ENCODE measurements at places on chromosomes 7 and 10. TPM values are rescaled to one million over a fixed set of nuclear protein-coding genes. Genes with fewer than 3 reads are reported as not detected.

The CYP2C19 gene
- 0.40 TPM for total RNA-seq

The HMX2 gene
- 0.14 TPM for total RNA-seq

The PRSS2 gene
- total RNA-seq: 66,049 TPM

DNA sequence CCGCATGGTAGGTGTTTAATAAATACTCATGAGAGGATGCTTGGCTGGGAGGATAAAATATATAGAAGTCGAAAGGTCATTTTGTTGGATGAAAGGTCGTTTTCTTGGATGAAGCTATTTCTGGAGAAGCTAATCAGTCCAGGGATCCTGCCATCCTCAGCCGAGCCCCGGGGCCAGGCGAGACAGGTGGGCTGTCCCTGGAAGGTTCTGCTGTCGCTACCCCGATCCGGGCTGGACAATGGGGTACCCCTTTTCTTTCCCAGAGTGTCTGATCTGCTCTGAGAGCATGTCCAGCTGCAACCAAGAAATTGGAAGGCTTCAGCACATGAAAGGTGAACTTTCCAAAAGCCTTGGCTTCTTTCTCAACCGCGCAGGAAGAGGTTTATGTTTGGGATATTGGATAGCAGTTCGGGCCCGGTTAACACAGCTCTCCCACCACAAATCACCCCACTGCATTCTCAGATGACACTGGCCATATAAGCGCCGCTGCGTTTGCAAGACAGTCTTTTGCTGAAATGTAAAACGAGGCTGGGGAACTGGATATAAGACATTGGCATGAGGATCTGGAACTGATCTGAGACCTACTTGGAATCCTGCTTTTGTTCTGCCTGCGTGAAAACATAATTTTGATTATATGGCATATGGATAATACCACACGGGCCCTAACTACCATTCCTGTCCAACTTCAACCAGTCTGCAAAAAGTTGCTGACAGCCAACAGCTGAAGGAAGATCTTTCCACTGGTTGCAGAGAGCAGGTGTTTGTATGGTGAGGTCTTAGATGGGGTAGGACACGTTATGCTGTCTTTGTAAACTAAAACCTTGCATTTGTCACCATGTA is 31.2 kb upstream of the MSRB2 start:
- DNase-seq: no peak
- H3K4me3 ChIP-seq: no peak overlapping the region
- H3K4me1 ChIP-seq: no peaks in the 10 kb centered on the region
- H3K36me3 ChIP-seq: no peaks in the 10 kb centered on the region
- H3K27me3 ChIP-seq: no peaks in the 10 kb centered on the region

DNA sequence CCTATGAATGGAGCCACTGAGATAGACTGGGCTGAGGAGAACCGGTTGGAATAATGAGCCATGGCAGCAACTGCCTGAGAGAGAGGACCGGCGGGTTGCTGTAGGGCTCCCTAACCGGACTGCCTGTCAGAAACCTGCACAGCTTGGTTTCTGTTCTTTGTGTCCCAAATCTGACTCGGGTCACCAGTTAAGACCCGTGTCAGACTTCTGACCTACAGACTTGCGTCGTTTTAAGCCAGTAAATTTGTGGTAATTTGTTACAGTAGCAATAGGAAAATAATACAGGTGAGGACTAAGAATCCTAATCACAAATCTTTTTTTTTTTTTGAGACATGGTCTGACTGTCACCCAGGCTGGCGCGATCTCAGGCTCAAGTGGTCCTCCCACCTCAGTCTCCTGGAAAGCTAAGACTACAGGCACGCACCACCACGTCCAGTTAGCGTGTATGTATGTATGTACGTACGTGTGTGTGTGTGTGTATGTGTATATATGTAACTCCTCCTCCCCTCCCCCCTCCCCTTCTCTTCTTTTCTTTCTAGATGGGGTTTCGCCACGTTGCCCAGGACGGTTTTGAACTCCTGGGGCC is 672 bp upstream of the DDX56 start:
- peaks cover 7% of the 10 kb centered on the region for H3K4me1 ChIP-seq
- no peak for DNase-seq
- H3K4me3 ChIP-seq: peak overlapping the region; percentile 92
- H3K27ac ChIP-seq: peak overlapping the region; percentile 77
- peaks cover 8% of the 10 kb centered on the region for H3K36me3 ChIP-seq
- H3K27me3 ChIP-seq: no peaks in the 10 kb centered on the region

- no peak overlapping the region for H3K27ac ChIP-seq
- no peak for DNase-seq
- H3K4me1 ChIP-seq: no peaks in the 10 kb centered on the region
- H3K27me3 ChIP-seq: no peaks in the 10 kb centered on the region
- no peaks in the 10 kb centered on the region for H3K36me3 ChIP-seq
These were observed 88.9 kb downstream of the GTF2IRD1 start for GRCh38 chr7:74542558-74543117.

DNA sequence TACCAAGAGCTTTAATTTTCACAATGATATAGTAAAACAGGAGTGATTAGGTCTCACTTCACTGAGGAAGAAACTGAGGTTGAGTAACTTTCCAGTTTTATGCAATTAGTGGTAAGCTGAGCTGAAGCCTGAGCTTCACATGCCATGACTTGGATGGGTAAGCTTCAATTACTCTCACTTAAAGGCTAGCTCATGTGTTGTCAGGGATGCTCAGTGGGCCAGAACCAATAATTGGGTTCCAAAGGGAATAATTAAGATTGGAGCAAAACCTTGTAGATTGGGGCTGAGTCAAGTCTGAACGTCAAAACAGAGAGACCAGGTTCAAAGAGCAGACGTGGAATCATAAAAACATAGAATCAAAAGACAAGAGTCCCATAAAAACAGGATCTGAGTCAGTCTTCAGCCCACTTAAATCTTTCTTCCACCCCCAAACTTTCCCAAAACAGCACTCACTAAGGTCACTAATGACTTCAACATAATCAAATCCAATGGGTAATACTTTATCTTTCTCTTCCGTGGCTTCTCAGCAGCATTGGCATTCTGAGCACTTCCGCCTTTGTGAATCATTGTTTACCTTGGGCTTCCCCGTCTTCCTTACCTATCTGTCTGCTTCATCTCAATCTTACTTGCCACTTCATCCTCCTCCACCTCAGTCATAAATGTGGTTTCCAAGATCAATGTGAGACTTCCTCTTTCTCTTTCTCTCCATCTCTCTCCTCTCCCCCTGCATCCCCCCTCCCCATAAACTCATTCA is 23.0 kb upstream of the EGFR start:
- H3K27ac ChIP-seq: no peak overlapping the region
- H3K4me1 ChIP-seq: no peaks in the 10 kb centered on the region
- H3K4me3 ChIP-seq: no peak overlapping the region
- no peaks in the 10 kb centered on the region for H3K27me3 ChIP-seq
- no peak for DNase-seq

GRCh38 chr7:34249192-34249591 is 343.9 kb downstream of the BMPER start:
- no peaks in the 10 kb centered on the region for H3K36me3 ChIP-seq
- no peak overlapping the region for H3K4me3 ChIP-seq
- H3K4me1 ChIP-seq: no peaks in the 10 kb centered on the region
- H3K27ac ChIP-seq: no peak overlapping the region
